ENCODE measurements at places on chromosomes 7 and 10.

- no peak for DNase-seq
These were observed 52.9 kb downstream of the MTPN start for GRCh38 chr7:135924302-135924701.

DNA sequence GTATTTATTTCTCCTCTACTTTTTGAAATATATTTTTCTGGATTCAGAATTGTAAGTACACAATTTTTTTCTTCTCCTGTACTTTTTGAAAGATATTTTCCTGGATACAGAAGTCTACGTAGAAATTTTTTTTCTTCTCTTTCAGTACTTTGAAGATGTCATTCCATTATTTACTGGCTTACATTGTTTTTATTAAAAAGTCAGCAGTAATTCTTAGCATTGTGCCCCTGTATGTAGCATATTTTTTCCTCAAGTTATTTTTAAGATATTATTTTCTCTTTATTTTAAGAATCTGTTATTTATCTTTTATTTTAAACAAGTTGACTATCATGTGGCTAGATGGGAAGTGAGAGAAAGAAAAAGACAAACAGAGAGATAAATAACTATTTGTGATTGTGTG lies 119.0 kb upstream of the NPSR1 start:
- DNase-seq = no peak

DNA sequence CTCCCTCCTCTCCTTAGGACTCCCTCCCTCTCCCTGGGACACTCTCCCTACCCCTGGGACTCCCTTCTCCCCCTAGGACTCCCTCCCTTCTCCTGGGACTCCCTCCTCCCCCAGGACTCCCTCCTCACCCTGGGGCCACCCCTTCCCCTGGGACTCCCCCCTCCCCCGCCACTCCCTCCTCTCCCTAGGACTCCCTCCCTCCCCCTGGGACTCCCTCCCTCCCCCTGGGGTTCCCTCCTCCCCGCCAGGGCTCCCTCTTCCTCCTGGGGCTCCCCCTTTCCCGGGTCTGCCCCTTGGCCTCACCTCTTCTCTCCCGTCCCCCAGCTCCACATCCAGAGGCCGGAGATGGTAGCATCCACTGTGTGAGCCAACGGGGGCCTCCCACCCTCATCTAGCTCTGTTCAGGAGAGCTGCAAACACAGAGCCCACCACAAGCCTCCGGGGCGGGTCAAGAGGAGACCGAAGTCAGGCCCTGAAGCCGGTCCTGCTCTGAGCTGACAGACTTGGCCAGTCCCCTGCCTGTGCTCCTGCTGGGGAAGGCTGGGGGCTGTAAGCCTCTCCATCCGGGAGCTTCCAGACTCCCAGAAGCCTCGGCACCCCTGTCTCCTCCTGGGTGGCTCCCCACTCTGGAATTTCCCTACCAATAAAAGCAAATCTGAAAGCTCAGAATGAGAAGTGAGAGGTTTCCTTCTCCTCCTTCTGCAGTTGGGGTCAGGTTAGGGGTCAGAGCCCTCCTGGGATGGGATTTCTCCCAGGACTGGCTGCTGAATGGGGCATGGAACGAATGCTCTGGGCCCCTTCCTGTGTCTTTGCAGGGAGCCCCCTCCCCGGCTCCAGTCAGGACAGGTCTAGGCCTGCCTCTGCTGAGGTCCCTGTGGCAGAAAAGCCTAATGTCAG lies 1.4 kb upstream of the MUC17 start:
- no peak for DNase-seq

DNA sequence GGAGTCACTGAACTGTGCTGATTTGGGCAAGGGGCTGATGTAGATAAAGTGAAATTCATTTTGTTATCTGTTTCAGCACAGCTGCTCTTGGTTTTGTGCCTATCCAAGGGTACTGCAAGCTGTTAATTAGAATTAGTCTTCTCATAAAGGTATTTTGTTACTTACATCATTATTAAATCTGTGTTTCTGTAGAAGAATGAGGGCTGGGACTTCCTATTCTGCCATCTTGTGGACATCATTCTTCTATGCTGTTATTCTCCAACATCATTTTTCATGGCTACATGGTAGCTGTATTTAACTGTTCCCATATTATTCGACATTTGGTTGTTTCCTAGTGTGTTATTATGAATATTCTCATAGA lies 76.2 kb upstream of the CCDC71L start:
- no peak for DNase-seq

- DNase-seq = no peak
These were observed 34.0 kb upstream of the DLD start for GRCh38 chr7:107856806-107857540.

- peak; percentile 13 for DNase-seq
These were observed 2.7 kb upstream of the TMEM254 start for GRCh38 chr10:80075781-80076180.

DNA sequence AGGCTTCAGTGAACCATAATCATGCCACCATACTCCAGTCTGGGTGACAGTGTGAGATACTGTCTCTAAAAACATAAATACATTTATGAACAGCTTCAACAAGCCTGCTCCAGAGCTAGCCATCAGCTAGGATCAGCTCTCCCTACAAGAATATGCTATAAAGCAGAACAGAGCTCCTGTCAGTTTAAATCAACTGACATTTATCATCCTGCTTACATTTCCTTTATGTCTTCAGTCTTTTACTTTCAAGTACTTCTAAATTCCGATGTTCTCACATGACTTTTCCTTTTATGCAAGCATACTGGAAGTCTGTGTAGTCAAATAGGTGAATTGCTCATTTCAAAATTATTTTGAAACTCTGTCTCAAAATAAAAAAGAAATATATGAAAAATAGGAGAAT lies 64.6 kb downstream of the COA1 start:
- no peak for DNase-seq

DNA sequence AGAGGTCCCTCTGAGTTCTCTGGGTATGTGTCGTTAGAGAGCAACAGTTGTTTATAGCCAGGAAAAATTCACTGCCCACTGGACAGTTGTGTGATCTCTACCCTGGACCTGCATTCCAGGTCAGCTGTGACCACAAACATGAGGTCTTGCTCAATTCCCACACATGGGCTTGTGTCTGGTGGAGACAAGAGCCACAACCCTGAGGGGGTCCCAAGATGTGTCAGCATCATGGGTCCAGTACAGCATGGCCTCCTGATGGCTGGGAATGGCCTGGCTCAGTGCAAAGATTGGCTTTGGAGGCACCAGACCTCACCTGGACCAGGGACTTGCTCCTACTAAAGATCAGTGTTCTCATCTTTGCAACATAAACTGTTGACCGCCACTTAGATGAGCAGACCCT lies 751.6 kb downstream of the GRID1 start:
- no peak for DNase-seq

GRCh38 chr10:19974138-19974537 lies 157.9 kb downstream of the PLXDC2 start:
- DNase-seq = no peak

DNA sequence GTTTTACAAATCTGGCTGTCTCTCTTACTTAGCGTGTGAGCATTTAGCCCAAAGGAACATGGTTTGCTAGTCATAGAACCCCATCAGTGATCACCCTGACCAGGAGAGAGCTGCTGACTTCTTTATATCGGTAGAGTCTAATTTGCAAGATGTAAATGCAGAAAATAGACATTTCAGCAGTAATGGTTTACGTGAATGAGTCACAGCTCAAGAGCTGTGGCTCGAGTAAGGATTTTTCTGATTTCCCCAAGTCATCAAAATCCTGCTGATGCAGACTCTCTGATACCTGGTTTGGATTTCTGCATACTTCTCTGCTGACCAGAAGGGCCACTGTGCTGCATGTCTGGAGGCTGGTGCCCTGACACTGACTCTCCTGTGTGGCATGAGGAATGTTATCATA lies 25.7 kb downstream of the NUB1 start:
- DNase-seq = no peak

DNA sequence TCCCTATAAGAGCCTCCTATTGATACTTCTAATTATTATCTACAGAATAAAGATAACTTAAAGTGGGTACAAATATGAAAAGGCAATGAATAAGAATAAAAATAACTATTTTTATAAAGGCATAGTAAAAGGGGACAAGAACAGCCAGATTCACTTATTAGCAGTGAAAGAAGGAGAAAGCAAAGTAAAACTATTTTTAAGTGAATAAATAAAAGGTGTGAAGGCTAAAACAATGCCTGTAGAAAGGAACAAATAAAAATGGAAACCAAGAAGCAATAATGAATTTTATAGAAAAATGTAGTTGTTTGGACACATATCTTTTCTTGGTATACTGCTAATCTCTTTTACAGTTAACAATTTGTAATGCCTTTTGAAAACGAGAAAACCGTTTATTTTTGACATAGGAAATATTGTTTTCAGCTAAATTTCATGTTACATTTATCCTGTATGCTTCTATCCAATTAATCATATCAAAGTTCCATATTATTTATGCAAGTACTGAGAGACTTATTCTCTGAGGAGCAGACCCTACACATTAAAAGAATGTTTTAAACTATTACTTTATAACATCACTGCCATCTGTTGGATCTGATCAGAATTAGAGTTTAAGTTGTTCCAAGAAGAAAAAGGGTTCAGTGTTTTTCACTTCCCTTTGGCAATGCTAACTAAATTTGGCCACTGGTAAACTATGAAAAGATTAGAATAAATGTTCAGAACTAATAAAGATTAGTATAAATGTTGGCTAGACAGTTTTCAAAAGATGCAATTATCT lies 59.1 kb downstream of the ARMC3 start:
- DNase-seq = no peak

DNA sequence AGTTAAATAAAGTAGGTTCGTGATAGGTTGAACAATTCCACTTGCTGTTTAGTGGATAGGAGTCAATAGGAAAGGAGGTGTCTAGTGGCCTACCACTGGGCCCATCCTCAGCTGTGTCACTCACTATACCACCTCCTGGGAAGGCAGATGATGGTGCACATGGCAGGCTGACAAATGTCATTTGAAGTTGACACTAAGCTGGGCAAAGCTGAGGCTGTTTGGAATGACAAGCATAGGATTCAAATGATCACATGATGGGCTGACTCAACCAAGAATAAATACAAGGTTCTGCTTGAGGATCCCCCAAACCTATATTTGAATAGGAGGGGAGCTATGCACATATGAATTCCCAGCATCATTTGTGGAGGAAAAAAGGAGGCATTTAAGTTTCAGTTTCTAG lies 489.8 kb downstream of the RPS24 start:
- no peak for DNase-seq

- no peak for DNase-seq
These were observed 499.9 kb downstream of the AUTS2 start for GRCh38 chr7:70098133-70098561.

DNA sequence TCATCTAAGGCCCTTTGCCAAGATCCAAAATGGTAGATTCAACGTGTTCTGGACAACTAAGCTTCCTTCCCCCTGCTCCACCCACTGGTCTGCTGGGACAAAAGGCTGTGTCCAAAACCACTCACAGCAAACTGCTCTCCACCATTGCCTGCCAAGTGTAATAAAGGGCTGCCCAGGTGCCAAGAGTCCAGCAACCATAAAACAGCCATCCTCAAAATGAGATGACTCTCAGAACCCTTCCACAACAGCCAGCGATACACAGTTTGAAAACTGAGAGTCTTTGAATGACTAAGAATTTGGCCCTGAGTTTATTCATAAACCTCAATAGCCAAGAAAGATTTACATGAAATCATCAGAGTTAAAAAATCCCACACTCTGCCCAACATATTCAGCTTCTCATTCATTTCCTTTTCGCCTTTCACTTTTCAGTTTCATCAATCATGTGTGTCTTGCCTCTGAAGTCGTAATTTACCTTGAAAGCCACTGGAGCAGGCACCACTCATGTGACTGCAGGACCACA lies 658.1 kb upstream of the MGMT start:
- DNase-seq = no peak

DNA sequence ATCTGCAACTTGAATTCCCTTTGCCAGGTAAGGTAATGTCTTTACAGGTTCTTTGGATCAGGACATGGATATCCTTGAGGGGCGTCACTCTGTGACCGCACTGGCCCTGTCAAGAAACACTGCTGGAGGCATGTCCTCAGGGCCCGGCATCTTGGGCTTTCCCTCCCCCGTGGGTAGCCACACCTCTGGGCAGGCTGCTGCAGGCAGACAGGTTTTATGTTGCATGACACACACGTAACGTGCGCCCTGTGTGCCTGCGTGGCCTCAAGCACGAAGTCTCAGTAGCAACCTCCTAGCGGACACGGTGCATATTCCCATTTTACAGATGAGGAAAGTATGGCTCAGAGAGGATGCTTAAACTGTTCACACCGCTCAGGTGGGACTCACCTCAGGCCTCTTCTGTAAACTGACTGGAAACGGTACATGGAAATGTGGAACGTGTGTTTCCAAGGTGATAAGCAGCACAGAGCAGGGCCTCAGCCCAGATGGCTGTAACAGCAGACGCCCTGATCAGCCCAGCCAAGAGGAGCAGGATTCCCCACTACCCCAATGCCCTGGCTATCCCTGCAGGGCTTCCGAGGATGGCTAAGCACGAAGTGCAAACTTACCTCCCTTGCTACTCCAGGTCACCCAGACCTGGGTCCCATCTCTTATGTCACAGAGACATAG lies 553.6 kb downstream of the TCERG1L start:
- DNase-seq = no peak

- no peak for DNase-seq
These were observed 11.7 kb downstream of the TMEM254 start for GRCh38 chr10:80090121-80090520.

DNA sequence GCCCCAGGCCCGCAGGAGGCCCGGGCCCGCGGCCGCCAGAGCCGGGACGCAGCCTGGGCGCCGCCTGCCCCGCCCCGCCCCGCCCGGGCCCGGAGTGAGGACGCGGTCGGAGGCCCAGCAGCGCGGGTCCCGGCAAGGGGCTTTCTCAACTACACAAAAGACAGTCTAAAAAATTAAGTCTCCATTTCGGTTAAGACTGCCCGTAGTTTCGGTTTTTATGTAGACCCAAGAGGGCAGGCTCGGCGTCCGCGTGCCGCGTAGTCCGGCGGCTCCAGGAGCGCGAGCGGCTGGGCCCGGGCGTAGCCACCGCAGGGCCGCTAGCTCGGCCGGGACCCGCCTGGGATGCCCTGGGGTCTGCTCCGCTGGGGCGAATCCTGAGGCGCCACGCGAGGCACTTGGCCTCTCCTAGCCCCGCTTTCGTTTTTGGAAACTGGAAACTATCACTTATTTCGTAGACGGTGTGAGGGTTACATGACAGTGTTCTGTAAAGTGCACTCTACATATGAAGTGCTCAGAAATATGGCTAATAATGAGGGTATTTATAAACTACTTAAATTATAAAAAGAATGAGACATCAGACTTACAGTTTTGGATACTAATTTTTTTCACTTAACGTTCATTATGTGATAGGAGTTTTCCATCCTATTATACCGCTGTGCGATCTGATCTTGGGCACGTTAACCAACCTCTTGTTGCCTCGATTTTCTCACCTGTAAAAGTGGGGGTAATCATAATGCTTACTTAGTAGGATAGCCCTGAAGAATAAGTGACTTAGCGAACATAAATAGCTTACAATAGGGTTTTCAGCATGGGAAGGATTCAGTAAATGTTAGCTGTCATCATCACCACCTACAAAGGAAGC lies 573 bp downstream of the BLVRA start:
- DNase-seq = no peak

- DNase-seq = no peak
These were observed 70.7 kb upstream of the MKX start for GRCh38 chr10:27816320-27816719.

DNA sequence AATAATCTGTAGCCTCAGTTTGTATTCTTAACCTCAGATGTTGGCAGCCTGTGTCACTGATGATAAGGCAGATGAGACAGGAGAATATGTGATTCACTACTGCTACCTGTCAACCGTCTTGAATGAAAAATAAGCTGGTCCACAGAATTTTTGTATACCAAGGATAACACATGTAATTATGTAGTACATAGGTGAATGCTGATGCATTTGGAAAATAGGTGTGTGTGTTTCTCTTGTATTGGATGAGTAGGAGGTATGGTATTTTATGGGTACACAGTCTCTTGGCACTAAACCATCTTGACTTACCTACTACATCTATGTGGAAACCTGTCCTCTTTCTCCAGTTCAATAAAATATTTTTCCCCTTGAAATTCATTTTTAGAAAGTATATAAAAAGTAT lies 20.7 kb upstream of the ZRANB1 start:
- DNase-seq = no peak

Measured in stimulated activated CD4-positive, alpha-beta T cell treated with anti-CD3 and anti-CD28 coated beads, TNF-alpha, amount 100 ng/mL, for 48 hours (primary cell).